GF-D8 (cell line): ENCODE measurements at places on chromosomes 1 and 21.

- DNase-seq = no peak
Observed at GRCh38 chr1:238778113-238778512, 608.3 kb upstream of the CHRM3 start.

DNA sequence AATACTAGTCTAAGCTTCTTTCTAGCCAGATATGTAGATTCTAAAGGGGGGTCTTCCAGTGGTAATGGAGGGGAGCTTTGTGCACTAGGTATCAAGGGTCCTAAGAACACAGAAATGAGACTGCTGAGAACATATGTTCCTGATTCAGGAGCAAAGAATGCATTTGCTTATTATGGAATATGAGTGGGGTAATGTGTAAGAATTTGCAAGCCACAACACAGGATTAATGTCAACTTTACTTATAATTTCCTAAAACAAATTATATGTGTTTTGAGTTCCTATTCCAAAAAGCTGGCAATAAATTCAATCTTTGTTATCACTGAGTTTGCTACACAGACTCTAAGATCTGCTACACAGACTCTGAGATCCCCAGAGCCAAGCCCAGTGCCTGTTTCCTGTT lies 357.0 kb upstream of the PTBP2 start:
- DNase-seq = no peak

DNA sequence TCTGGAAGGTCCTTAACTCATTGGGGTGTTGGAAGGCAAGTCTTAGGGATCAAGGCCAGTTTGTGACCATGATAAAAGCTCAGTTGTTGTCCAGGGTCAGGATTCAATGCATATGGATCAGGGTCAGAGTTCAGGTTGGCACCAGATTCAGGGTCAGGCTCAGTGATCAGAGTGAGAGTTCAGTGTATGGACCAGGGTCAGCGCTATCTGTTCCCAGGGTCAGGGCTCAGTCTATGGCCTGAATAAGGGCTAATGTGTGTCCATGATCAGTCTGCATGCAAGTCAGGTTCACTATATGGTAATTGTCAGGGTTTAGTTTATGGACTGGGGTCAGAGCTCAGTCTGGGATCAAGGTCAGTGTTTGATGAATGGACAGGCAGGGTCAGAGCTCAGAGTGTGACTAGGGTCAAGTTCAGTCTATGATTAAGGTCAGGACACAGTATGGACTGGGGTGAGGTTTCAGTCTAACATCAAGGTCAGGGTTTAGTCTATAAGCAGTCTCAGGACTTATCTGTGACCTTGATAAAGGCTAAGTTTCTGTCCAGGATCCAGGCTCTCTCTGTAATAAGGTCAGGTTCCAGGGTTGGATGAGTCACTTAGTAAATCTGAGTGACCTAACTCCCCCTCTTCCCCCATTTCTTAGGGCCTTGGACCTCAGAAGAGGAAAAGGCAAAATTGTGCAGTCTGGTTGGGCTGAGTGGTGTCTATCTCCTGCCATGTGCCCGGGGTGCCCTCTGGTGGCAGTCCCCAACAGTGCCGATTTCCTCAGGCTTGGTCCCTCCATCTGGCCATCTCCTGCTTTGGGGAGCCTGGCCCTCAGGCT lies 23.8 kb downstream of the KNCN start:
- peak; percentile 17 for DNase-seq

DNA sequence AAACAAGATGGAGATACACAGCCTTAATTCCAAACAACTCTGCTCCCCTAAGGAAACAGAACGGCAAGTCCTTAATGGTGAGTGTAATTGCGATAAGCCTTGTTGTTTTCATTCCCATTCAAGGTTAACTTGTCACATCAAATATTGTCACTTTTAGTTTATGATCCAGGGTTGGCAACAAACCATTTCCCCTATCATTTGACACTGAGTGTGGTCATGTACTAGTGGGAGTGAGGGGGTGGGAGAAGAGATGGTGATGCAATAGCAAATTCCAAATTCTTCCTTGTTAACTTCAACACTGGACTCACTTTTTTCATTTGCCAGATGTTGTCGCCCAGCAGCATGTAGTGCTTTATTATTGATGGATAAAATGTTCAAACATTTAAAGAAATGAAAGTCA lies 140.4 kb downstream of the ZNF326 start:
- DNase-seq = no peak

- peak; percentile 23 for DNase-seq
Observed at GRCh38 chr1:246579818-246580217, 13.6 kb downstream of the CNST start.

DNA sequence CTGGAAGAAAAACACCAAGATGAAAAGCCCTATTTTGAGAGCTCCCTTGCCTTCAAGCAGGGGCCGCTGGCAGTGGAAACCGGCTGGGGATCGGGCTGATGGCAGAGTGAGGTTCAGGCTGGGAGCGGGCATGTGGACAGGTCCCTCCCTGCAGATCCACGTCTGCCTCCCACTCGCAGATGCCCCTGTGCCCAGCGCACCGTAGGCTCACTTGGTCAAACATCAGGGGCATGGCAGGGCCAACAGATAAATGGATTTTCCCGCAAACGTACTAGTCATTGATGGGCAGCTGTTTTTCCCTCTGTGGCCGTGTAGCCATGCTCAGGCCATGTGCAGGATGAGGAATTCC lies 6.6 kb upstream of the C1orf174 start:
- no peak for DNase-seq

- DNase-seq = no peak
Observed at GRCh38 chr1:74425676-74426075, 86.7 kb downstream of the LRRC53 start.

- no peak for DNase-seq
Observed at GRCh38 chr1:17307946-17308345, at the start of gene PADI4. Gene PADI4 (plus strand): TSS chr1:17308197. CDS start chr1:17308223, 26 bp downstream.
